ENCODE measurements at places on chromosomes 12 and 14. TPM values are rescaled to one million over a fixed set of nuclear protein-coding genes. Genes with fewer than 3 reads are reported as not detected.

Gene HSPB8
- 2.0 TPM for total RNA-seq

Gene KRT5
- total RNA-seq: not detected

GRCh38 chr14:101878211-101878821 lies 86.1 kb upstream of the DYNC1H1 start:
- no peaks in the 10 kb centered on the region for H3K4me1 ChIP-seq
- H3K27ac ChIP-seq: no peak overlapping the region
- no peak overlapping the region for H3K4me3 ChIP-seq
- no peak for DNase-seq

GRCh38 chr12:13950502-13950901 lies 30.9 kb downstream of the GRIN2B start:
- no peaks in the 10 kb centered on the region for H3K36me3 ChIP-seq
- DNase-seq: no peak
- H3K4me3 ChIP-seq: no peak overlapping the region
- no peaks in the 10 kb centered on the region for H3K4me1 ChIP-seq
- H3K27me3 ChIP-seq: no peaks in the 10 kb centered on the region

GRCh38 chr12:88469154-88469553 lies 111.1 kb downstream of the KITLG start:
- H3K27me3 ChIP-seq: no peaks in the 10 kb centered on the region
- H3K36me3 ChIP-seq: no peaks in the 10 kb centered on the region
- no peak overlapping the region for H3K4me3 ChIP-seq
- no peaks in the 10 kb centered on the region for H3K4me1 ChIP-seq
